Endodermal cell (in vitro differentiated cells): ENCODE measurements at places on chromosomes 12 and 14. TPM values are rescaled to one million over a fixed set of nuclear protein-coding genes. Genes with fewer than 3 reads are reported as not detected.

GRCh38 chr12:27279826-27280225, 35.7 kb downstream of the STK38L start:
- H3K36me3 ChIP-seq = no peaks in the 10 kb centered on the region
- H3K4me1 ChIP-seq = no peaks in the 10 kb centered on the region
- DNase-seq = no peak
- H3K27ac ChIP-seq = no peak overlapping the region

GRCh38 chr12:104521731-104522130, 65.0 kb downstream of the CHST11 start:
- no peak for DNase-seq
- H3K4me1 ChIP-seq = peaks cover 22% of the 10 kb centered on the region
- H3K4me3 ChIP-seq = no peak overlapping the region
- no peak overlapping the region for H3K27ac ChIP-seq
- no peaks in the 10 kb centered on the region for H3K36me3 ChIP-seq

NKX2-1 gene
- 0.31 to 2.6 TPM in 2 of 3 replicates, not detected in the other for total RNA-seq

LGR5 gene
- 21.9 to 34.4 TPM (median 27.2 TPM) in 3 replicates for total RNA-seq

GRCh38 chr12:72673853-72674252, 401.7 kb downstream of the TRHDE start:
- H3K27me3 ChIP-seq = no peaks in the 10 kb centered on the region
- H3K4me1 ChIP-seq = peaks cover 4% of the 10 kb centered on the region
- no peak overlapping the region for H3K4me3 ChIP-seq
- H3K27ac ChIP-seq = no peak overlapping the region
- H3K36me3 ChIP-seq = no peaks in the 10 kb centered on the region

TSPAN19 gene
- total RNA-seq = not detected in 3 replicates
